Dorsolateral prefrontal cortex (tissue), 122 donors: ENCODE measurements at places on chromosomes 7 and 10.

DNA sequence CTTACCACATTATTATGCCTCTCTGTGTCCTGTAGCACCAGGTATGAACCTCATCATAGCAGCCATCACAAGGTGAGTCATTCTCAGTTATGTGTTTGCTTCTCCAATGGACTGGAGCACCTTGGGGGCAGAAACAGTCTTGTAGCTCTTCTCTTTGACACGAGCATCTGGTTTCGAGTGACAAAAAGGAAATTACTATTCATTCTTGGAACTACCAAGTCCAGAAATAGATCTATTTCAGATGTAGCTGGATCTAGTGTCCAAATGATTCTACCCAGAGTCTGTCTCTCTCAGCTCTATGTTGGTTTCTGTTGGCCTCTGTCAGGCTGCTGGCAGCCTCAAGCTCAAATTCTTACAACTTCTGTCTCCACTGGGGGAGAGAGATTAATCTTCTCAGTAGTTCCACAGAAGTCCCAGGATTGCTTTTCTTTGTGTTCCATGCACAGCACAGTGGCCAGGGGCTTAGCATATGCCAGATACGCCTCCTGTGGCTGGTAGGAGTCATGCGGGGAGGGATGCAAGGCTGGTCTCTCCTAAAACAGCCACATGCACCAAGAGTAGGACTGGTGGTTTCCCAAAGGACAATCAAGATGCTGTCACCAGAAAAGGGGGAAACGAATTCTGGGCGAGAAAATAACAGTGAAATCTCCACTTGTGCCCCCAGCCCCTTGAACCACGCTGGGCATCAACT lies 37.2 kb upstream of the PAPSS2 start:
- DNase-seq = no peak

DNA sequence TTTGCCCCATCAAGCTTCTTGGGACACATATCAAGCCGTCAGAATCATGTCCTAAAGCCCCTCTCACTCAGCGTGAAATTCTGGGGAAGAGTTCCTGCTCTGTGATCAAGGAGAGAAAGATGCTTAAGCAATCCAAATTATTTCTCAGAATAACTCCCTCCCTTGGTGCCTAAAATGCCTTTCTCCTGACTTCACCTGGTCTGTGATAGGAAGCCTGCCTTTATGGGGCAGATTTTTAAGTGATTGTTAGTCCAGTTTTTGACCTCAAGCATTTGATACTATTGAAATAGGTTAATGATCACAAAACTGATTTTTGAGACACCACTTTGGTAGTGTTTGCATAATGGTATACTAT lies 76.4 kb upstream of the MAGI2 start:
- no peak for DNase-seq

DNA sequence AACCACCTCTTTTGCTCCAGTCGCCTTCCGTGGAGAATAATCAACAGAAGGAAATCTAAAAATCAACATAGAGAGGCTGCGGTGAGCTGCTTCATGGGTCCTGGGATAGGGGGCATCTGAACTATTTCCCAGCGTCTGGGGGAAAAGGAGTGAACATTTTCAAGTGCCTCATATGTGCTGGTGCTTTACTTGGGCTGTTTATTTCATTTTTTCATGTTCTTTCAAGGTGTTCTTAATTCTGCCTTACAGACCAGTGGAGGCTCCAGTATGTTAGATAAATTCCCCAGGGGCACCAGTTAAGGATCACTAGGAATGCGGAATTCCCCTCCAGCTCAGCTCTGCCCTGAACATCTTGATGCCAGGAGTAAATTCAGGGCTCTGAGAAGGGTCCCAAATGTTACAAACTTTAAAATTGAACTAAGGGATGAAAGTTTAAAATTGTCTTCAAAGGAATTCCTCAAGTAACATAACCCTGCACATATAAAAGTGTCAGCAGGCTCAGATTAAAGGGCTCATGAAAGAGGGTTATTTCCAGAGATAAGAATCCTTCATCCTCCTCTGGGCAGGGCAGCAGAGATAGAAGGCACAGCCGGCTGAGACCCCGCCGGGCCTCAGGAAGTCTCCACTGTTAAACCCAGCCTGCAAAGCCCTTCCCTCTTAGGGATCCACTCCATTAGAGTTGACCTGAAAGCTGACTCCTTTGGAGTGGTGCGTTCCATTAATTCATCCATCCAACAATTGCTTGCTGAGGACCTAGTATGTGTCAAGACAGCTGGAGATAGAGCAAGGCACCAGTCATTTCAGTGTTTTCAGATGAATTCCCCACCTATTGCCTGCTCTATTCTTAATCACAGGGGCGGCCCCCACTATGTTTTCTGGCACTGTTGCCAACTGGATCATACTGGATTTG lies 345.8 kb downstream of the KCNMA1 start:
- no peak for DNase-seq

DNA sequence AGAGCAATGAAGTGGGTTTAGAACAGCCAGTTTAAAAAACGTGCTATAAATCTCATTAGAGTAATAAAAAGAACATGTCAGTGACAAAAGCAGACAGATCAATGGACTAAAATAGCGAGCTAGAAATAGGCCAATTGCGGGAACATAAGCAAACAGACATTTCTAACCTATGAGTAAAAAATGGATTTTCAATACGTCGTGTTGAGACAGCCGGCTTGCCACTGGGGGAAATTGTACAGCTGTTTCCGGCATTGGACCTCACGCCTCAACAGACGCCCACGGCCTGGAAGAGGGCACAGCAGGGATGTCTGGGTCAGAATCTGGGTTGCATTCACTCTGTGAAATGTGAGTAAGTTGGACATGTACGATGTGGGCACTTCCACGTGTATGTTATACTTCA lies 92.9 kb downstream of the SVOPL start:
- DNase-seq = no peak

GRCh38 chr7:40604601-40605438 lies 470.0 kb downstream of the SUGCT start:
- DNase-seq = peak; percentile 55

DNA sequence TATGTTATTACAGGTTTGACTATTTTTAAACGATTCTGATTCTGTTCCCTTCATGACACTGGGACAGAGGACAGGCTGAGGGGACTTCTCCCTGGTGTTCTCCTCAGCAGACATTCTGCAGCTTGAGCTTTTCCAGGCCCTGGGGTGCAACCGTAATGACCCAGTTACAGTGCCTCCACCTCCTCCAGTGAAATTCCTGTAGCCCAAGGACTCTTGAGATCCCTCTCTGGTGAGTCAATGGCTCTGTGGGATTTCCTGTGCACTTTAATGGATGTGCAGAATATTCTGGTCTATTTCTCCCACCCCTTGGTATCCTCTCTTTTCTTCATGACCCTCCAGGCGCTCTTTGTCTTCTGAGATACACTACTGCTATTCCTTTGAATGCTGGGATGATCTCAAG lies 319.3 kb downstream of the INHBA start:
- no peak for DNase-seq

DNA sequence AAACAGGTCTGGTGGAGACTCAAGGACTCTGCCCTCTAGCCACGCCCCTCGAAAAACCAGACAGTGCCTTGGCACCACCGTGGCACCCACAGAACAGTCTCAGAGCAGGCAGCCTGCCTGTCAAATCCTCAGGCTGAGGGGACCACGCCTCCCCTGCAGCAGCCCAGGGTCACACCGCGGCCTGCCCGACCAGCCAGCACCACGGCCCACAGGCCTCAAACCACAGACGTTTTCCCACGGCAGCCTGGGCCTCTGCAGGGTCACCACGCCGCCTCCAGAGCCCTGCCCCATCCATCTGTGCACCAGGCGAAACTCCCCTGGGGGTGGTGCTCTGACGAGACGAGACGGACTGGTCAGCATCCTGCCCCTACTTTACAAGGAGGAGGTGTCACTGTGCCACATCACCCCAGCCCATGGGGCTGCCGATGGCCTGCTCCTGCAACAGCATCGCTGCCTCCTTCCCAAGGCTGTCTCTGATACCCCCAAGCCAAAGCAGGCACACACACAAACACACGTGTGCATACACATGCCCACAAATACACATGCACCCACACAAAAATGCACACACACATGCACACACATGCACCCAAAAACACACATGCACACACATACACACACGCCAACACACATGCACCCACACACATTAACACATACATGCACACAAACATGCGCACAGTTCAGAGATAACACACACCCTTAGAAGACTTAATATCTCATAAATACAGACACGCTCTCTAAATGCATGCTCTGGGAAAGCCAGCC lies 24.6 kb downstream of the PAPOLB start:
- DNase-seq = no peak

DNA sequence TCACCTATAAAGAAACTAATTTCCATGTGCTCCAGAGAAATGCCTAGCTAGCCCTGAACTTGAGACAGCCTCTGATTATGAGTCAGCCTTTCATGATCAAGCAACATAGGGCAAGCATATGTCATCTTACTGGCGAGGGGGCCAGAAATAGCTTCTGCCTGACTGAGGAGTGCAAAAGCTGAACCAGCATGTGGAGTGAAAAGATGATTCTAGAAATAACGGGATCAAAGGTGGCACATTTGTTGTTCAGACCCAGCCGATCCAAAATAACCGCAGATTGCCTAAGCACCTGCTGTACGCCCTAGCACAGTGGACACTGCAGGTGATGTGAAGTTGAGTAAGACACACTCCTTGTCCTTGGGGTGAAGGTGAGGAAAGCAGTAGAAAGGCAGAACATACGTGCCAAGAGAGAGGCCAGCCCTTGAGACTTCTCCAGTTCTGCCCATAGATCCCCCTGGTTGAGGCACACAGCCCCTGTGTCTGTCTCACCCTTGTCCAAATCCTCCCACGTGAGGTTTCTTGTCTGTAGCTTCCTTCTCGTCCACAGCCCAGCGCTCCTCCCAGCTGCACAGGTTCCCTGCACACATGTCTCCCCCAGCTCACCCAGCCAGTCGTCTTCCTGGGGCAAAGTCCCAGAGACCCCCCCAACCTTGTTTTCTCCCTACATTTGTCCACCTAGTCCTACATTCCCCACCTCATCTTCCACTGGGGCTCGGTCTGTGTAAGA lies 2.8 kb upstream of the BCL7B start:
- no peak for DNase-seq

DNA sequence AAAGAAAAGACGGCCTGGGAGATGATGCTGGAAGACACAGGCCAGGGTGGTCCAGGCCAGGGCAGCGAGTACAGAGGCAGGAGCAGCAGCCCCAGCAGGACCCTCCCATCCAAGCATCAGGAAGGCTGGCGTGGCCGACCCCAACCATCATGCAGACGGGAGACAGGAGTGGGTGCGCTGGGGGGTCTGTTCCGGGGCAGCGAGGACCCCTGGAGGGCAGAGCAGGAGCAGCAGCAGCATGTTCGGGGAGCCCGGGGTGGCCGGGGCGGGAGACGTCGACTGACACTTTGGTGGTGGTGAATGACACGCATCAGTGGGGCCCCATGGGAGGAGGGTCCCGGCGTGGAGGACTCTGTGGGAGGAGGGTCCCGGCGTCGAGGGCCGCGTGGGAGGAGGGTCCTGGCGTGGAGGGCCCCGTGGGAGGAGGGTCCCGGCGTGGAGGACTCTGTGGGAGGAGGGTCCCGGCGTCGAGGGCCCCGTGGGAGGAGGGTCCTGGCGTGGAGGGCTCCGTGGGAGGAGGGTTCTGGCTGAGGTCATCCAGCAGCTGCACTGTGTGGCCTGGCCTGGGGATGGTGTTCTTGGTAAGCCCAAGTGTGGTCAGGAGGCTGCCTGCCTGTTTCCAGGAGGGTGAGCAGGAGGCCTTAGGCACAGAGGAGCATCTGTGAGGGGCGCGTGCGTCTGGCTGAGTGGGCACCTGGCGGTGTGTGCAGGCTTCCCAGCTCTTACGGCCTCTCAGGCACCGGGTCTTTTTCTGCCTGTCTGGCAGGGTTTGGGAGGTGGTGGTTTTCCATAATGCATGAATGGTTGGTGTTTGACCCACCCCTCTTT lies 38.9 kb downstream of the FAM20C start:
- no peak for DNase-seq

DNA sequence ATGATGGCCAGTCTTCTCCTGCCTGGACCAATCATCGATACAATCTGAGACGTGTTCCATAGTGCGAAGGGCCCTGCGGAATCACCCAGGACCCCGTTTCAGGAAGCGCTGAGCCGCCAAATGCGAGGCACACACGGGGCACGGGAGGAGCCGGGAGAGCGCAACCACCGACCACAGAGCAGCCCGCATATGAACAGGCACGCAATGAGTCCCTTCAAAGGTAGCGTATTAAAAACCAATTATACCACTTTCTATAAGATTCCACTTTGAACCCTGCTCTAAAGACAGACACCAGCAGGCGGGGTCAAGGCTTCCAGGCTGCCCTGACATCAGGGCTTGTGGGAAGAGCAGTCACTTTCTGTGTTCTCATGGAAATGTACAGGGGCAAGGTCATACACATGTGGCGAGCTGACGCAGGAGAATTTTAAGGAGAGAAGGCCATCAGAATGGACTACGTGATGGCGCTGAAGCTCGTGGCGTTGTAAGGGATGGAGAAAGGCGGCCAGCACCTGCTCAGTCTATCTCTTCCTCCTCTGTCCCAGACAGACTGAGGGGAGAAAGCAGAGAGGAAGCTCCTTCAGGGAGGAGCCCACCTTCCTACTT lies 46.2 kb downstream of the AMZ1 start:
- no peak for DNase-seq

- DNase-seq = no peak
Observed at GRCh38 chr10:95266674-95267095, 24.1 kb downstream of the PDLIM1 start.

DNA sequence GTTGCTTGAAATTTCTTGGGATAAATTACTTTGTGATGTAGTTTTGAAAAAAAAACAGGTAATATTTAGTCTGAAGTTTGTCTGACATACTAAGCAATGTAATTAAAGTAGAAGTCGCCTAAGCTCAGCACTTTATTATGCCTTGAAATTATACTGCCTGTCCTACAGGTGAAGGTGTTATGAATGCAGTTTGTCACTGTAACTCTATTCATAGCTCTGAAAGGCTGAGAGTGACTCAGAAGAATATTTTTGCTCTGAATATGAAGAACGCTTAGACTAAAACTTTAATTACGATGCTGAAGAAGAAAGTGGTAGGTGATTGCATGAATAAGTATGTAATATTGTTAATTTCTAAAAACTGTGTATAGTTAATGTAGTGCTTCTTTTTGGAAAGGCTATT lies 9.2 kb downstream of the CFTR start:
- no peak for DNase-seq

DNA sequence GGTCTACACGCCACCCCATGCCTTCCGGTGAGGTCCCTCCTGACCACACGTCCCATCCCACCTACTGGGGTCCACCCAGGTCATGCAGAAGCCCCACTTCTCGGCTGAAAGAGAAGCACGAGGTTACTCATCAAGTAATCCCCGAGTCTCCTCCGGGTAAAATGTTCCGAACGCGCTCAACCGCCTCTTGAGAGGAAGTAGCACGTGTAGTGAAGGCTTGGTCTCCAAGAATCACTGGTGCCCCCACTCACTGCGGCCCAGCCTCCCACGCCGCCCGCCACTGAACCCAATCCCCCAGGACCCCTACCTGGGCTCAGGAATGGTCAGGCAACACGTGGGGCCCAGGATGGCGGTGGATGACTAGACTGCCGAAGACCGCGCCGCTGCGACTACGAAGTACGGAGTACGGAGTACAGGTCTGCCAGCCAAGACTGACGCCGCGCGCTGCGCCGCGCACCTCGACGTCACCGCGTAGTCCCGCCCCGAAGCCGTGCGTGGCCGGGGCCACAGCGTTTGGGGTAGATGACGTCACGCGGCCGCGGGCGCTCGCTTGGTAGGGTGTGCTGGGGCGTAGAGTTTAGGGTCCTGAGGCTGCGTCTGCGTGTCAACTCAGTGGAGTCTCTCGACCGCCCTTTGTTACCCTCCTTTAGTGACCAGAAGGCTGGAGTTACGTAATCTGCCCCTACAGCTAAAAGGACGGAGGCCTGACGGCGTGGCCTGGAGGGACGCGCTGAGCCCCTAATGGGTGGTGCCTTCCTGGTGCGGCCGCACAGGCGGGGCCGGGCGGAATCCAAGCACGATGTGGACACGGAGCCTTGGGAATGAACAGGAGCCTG lies 7.6 kb upstream of the MYO1G start:
- DNase-seq = peak; percentile 96

GRCh38 chr10:122507616-122508015 lies 46.3 kb downstream of the HTRA1 start:
- no peak for DNase-seq
